GF-D8 (cell line): ENCODE measurements at places on chromosomes 2 and 18.

DNA sequence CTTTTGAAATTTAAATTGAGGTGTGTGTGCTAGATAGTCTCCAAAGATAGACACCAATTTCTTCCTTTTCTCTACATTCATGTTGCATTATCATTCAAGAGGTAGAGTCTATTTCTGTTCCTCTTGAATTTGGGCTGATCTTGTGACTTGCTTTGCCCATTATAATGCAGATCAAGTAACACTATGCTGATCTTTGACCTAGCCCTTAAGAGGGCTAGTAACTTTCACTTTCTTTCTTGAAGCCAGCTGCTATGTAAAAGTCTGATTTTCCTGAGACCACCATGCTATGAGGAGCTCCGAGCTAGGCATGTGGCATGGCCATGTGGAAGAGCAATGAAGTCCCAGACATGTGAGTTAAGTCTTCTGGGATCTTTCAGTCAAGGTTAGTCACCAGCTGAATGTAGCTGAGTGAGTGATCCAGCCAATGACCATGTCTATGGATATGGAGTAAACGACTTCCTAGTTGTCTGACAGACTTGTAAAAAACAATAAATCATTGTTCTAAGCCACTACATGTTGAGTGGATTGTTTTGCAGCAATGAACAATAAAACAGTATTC is 189.4 kb upstream of the CWC22 start:
- no peak for DNase-seq

GRCh38 chr2:17934721-17935120 is 56.3 kb downstream of the KCNS3 start:
- DNase-seq, result no peak

- no peak for DNase-seq
These were observed 2.9 kb upstream of the GAL3ST2 start for GRCh38 chr2:241773511-241774418.

GRCh38 chr2:68771211-68771751 is 36.7 kb downstream of the ARHGAP25 start:
- no peak for DNase-seq

GRCh38 chr2:56741601-56742102 is 557.9 kb downstream of the CCDC85A start:
- DNase-seq, result no peak

DNA sequence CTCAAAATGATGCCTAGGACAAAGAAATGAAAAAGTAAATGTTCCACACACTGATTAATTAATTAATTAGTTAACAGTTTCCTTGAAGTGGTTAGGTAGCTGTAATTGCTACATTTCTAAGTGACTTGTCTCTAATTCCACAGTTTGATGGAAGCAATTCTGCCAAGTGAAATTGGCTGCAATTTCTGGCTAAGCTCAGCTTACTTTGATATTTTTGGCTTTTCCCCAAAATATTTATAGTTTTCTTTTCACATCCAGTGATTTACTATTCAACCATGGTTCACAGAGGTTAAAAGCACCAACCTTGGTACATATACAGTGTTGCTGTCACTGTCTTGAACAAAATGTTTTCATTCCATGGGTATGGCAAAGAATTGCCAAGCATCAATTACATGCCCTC is 459.5 kb upstream of the CDH20 start:
- no peak for DNase-seq
